ENCODE measurements at places on chromosomes 13 and 19.

GRCh38 chr19:19134687-19135158, 3.6 kb downstream of the TMEM161A start:
- no peak for ATAC-seq

- peak; percentile 12 for ATAC-seq
These were observed 446.9 kb downstream of the COG6 start for GRCh38 chr13:40102360-40102727.

DNA sequence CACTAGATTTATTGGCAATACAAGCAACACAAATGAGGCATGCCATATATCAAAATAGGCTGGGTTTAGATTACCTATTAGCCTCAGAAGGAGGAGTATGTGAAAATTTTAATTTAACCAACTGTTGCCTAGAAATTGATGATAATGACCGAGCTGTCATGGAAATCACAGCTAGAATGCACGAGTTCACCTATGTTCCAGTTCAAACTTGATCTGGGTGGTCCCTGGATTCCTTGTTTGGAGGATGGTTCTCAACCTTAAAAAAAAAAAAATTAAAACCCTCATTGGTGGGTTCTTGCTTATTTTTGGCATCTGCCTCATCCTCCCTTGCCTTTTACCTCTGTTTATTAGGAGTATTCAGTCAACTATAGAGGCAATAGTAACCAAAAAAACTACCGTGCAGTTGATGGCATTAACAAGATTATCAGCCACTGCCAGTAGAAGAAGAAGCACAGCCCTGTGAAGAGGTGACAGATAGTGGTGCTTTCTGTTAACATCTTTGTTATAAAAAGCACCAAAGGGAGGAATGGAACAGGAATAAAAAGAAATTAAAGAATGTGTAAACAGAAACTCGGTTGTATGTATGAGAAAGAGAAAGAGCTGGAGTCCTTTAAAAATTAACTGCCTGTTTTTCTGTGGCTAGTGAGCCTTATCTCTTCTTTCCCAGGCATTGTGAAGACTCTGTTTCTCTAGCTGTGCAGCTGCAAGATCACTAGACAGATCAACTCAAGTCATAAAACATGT, 106.4 kb downstream of the ZNF429 start:
- ATAC-seq = no peak

- ATAC-seq = no peak
These were observed 26.5 kb downstream of the ENOX1 start for GRCh38 chr13:43760257-43760656.

GRCh38 chr13:104301171-104301975, 1235.2 kb upstream of the SLC10A2 start:
- ATAC-seq = no peak

GRCh38 chr19:1756705-1757465, 3.6 kb downstream of the ONECUT3 start:
- no peak for ATAC-seq

- no peak for ATAC-seq
These were observed 7.2 kb downstream of the TMEM255B start for GRCh38 chr13:113766035-113766800.

DNA sequence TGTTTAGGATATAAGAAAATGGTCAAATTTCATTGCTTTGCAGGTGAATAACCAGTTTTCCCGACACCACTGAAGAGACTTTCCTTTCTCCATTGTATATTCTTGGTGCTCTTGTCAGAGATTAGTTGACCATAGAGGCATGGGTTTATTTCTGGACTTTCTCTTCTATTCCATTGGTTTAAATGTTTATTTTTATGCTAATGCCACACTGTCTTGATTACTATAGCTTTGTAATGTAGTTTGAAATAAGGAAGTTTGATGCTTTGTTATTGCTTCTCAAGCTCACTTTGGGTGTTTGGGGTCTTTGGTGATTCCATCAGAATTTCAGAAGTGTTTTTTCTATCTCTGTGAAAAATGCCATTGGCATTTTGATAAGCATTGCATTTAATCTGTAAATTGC, 190.0 kb upstream of the SPRY2 start:
- ATAC-seq = no peak

GRCh38 chr19:29372091-29372415, 153.7 kb upstream of the VSTM2B start:
- no peak for ATAC-seq

DNA sequence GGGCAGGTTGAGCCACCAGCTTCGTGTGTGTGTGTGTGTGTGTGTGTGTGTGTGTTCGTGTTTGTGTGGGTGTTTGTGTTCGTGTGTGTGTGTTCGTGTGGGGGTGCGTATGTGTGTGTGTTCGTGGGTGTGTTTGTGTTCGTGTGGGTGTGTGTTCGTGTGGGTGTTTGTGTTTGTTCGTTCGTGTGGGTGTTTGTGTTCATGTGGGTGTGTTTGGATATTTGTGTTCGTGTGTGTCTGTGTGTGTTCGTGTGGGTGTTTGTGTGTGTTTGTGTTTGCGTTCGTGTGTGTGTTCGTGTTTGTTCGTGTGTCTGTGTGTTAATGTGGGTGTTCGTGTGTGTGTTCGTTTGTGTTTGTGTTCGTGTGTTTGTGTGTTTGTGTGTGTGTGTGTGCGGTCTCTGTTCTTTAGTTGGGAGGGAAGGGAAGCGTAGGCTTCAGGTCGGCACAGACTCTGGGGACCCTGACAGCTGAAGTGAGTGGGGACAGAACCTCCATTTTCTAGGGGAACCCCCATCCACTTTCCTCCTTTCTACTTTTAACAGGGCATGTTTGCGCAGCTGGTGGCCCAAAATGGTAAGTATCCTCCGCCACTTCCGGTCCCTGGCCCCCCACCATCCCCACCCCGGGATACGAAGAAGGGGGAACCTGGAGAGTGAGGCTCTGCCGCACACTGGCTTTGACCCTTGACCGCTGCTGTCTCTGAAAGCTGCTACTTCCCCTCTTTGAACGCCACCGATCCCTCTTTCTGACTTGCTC, 1.6 kb downstream of the TNFSF9 start:
- ATAC-seq = no peak

GRCh38 chr13:112326821-112327370, 49.3 kb upstream of the SPACA7 start:
- ATAC-seq = no peak

DNA sequence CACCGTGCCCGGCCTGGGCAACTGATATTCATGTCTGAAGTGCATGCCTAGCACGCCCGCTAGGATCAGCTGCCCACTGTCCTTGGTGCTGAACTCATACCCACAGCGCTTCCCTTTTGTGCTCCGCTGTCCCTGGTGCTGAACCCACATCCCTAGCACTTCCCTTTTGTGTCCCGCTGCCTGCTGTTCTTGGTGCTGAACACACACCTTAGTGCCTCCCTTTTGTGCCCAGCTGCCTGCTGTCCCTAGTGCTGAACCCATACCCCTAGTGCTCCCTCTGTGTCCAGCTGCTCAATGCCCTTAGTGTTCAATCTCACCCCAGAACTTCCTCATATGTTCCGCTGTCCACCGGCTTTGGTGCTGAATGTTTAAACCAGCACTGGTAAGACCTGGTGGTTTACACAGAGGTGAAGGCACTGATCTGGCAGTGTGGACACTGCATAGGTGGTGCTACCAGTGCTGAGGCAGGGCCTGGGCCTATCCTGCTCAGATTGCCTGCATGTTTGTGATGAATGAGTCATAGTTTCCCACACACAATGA, 26.3 kb upstream of the SIGLEC11 start:
- ATAC-seq = no peak

- ATAC-seq = no peak
These were observed 19.2 kb downstream of the NLRP13 start for GRCh38 chr19:55912916-55913315.

- ATAC-seq = peak; percentile 12
These were observed 656 bp upstream of the ZNF324 start for GRCh38 chr19:58466089-58466759.

GRCh38 chr19:54551293-54551692, 22.3 kb upstream of the LILRA2 start:
- ATAC-seq = no peak

- ATAC-seq = no peak
These were observed 125.3 kb downstream of the TSHZ3 start for GRCh38 chr19:31223740-31224534.

DNA sequence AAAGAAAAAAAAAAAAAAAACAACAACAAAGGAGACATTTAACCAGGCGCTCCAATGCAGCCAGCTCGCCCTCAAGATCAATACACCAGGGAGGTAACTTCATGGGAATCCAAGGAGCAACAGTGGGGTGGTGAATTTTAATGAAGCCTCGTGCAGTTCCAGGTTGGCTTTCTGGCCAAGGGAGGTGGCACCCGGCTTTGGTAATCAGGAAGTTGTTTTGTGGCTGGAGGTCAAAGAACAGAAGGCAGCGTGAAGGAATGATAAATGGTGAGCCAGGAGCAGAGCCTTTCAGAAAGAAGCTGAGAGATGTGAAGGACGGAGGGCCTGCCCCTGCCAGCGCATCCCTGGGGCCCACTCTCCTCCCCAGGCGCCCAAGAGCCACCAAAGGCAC, 188.2 kb upstream of the TSC22D1 start:
- ATAC-seq = no peak

GRCh38 chr19:53882391-53883050, 524 bp downstream of the PRKCG start:
- no peak for ATAC-seq

DNA sequence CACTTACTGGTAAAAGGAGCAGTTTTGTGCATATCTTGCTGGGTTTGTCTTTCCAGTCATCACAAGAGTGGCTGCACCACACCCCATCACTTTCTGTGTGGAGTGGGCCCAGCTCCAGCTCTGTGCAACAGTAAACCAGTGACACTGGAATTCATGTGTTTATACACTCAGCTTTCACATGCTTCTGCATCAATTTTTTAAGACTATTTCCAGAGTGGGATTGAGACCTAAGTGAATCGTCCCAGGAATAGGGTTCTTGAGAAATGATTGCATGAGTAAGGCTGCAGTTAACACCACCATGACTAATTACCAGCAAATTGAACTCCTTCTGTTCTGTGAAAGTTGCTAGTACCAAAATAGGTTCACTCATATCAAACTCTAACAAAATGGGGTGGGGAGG, 5.3 kb upstream of the CFAP97D2 start:
- ATAC-seq = no peak

- ATAC-seq = peak; percentile 86
These were observed 2.9 kb upstream of the C19orf85 start for GRCh38 chr19:55467236-55468053.

DNA sequence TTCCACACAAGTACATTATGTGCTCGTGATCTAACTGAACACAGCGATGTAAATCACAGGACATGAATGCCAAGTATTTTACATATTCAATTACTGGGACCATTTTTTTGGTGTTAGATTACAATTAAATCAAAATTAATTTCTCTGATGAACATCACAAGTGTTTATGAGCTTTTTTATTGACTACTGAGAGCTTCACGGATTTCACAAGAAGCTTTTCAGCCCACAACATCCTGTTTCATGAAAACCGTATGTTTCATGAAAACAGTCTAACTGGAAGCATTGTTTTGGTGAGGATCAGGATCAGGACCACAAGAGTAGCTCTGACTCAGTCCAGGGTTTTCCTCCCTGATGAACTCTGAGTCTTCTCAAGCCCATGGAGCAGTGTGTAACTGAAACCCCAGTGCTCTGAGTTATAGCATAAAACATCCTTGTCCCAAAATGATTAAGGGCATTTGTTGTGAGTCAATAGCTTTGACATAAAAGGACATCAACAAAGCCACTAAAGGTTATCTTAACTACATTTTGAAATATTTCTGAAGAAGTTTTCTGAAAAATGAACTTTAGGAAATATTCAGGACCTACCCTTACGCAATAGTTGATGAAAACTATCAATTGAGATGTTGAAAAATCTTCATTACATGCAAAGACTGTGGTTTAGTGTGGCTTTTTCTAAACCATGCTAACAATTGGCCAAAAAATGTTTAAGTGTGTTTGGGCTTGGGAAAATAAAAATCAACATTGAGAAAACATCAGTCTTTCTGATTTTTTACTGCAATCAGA, 49.3 kb downstream of the UFM1 start:
- ATAC-seq = no peak

DNA sequence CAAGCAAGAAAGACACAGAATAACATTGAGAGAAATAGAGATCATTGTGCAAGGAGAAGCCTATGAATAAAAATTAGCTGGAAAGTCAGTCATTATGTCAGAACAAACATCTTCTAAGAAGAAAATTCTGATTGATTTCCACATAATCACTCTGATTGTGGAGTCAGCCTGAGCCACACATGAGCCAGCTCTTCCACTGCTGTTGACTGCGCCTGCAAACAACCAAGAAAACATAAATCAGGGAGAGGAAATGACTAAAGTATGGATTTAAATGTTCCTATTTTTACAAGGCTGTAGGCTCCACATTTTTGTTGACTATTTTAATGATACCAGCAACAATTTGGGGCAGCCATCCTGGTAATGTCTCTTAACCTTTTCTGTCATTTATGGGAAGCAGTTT, 962.3 kb downstream of the EFNB2 start:
- ATAC-seq = no peak

- no peak for ATAC-seq
These were observed 18.5 kb downstream of the CEACAM8 start for GRCh38 chr19:42576241-42576640.

DNA sequence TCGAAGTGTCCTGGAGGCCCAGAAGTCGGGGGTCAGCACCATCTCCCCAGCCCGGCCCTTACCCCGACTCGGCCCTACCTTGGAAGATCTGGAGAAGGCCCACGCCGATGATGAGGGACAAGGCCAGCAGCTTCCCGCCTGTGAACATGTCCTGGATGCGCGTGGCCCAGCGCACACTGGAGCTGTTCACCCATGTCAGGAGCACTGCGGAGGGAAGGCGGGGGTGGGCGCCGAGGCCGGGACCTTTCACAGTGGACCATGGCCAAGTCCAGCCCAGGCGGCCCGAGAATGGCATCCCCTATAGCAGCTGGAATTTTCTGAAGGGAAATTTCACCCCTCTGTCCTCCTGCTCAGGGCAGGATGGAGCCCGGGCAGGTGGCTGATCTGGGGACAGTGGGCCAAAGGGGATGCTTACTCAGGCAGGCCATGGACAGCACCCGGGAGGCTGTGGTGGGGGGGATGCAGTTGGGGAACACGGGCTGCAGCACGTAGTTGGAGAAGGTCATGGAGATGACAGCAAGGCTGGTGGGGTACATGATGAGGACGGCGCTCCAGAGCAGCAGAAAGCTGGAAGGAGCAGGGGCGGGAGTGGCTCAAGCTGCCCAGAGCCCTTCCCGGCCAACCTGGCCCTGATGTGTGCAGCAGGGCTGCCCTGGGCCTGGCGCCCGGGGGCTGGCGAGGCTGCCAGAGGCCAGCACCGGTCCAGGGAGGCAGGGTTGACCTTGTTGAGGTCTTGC, 13.0 kb downstream of the SLC7A10 start:
- no peak for ATAC-seq

DNA sequence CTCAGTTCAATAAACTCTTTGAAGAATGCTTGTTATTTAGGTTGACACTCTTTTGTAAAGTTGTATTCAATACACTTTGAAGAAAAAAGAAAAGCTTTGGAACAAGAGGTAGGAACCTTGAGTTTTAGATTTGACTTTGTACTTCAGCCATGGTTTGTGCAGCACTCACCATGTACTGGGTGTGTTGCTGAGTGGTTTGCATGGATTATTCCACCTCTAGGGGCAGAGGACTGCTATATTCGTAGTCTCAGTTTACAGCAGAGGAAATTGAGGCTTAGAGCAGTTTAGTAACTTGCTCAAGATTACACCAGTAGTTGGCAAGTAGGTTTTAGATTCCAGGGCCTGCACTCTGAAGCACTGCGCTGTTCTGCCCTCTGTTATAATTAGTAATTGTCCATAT, 68.8 kb downstream of the DNAJC3 start:
- no peak for ATAC-seq
